ENCODE measurements at places on chromosomes 3 and 15.

- peak; percentile 19 for DNase-seq
Measured at GRCh38 chr3:113912552-113913236, 35.1 kb upstream of the ZDHHC23 start.

GRCh38 chr3:104856741-104857140, 510.0 kb upstream of the ALCAM start:
- no peak for DNase-seq

GRCh38 chr3:149321640-149322039, 11.8 kb downstream of the TM4SF18 start:
- DNase-seq = no peak

DNA sequence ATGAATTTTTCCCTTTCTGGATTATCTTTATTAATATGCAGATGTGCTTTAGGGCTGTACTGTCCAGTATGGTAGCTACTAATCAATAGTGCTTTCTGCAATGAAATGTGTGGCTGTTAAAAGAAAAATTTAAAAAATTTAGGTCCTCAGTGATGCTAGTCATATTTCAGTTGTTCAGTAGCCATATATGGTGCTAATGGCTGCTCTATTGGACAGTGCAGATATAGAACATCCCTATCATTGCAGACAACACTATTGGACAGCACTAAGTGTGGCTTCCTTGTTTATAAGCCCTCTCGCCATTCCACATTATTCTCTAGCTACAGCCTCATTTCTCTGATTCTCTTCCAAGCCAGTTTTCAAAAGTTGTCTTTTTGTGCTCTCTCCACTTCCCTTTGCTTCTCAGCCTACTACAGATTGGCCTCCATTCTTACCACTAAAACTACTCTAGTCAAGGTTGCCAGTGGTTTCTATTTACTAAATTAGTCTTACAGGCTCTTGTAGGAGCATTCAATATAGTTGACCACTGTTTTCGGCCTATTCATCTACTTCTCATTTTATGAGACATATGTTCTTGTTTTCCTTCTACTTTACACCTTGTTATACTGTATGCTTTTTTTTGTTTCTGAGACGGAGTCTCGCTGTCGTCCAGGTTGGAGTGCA, 9.5 kb downstream of the MAPK6 start:
- DNase-seq = no peak

DNA sequence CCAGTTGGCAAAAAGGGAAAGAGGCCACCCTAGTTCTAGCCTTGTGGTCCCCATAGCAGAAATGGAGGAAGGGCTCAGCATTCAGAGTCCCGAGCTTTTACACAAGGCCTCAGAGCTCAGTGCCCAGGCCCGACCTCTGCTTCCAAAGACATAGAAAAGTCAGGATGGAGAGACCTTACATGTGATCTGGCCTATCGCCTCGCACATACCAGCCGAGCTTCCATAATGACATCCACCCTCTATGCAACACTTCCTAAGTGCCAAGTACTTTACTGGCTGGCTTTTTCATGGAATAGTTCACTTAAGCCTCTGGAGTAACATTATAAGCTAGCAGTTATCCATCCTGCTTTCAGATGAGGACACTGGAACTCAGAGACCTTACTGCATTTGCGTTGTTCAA, 275.9 kb downstream of the FAM43A start:
- DNase-seq = no peak

DNA sequence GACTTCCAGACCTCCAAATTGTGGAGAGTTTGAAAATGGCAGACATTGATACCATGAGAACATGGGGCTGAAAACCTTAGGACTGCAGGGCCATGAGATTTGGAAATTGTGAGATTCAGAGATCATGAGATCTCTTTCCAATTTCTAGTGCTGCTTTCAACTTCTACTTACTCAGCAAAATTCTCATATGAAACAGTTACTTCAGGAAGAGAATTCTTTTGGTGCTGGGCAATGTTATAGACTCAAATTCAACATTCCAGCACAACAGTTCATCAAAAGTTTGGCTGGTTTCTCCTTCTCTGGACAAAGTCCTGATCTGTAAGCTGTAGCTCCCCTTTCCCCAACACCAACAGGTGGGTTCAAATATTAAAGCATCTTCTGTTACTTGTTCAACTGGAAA, 506.9 kb upstream of the NECTIN3 start:
- no peak for DNase-seq

- DNase-seq = no peak
Measured at GRCh38 chr3:70832834-70833205, 520.4 kb upstream of the MDFIC2 start.

DNA sequence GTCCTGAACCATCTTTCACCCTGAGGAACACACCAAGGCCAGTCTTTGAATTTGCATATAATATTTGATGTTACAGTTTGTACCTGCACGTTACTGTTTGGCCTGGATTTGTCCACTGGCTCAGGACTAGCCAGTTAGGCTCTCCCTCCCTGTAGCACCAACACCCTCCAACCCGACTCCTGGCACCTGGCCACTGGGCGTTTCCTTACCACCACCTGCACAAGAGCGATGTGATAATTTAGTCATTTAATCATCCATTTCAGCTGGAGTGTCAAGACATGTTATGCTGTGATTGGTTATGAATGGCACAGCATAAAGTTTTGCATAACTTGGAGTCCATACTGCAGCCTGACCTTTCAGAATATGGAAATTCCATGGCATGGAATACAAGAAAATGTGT, 242.4 kb downstream of the KCNMB2 start:
- no peak for DNase-seq

DNA sequence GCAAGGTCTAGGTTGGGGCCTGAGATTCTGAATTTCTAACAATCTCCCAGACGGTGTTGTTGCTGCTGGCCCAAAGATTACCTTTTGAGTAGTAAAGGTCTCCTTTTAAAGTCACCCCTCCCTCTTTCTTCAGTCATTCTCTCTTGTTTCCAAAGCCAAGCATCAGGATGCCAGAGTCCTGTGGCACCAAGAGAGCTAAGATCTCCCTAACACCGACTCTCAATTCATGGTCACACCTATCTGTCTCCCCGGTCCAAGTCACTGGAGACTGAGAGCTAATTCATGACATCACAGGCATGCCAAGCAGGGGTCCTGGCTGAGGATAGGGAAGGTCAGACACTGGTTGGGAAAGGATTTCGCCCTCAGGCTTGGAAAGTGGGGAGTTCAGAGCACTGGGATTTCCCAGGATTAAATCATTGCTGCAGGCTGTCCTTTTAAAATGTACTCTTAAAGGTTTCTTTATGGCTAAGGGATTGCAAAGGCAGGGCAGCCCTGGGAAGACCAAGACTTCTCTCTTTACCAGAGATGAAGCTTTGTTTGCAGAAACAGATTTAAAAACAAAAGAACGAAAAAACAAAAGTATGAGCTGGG, 7.3 kb downstream of the SHOX2 start:
- no peak for DNase-seq

DNA sequence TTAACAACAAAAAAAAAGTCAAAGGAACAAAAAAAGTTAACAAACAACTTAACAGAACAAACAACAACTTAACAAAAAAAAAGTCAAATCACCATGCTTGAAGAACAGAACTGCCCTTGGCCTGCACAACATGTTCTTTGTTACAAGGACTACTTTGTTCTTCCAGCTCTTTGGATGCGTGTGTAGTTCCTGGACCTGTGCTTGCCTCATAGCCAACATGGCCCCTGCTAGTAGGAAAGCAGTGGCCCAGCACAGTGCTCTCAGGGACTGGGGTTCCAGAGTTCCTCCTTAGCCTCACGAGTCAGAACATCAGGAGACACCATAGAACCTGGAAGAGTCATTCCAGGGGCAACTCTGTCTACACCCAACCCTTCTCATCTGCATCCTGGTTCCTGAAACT, 10.9 kb upstream of the STRIT1 start:
- no peak for DNase-seq

DNA sequence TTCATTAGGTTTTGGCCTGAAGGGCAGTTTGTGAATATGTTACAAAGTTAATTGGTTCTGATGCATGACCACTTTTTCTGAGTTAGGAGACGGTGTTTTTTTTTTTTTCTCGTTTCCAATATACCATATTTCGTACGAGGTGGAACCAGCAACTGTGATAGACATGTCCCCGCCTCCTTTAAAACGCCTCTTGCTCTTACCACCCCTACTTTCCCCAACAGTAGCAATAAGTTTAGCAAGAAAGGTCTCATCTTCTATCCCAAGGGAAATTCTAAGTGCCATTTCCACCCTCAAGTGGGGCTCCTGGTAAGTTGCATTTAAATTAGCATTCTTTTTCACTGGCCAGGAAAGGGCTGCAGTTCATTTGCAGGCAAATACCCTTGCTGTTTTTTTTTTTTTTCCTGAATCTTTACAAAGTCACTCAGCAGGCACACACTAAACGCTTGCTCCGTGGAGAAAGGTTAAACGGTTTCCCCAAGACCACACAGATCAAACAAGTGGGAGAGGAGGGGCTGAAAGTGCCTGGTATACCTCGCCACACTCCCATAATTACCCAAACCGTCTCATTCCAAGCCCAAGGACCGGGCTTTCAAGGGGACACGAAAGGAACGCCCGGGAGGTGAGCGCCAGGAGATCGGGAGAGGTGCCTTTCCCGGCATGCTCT, 39.5 kb upstream of the MGA start:
- no peak for DNase-seq

- no peak for DNase-seq
Measured at GRCh38 chr3:94794563-94794962, 731.7 kb downstream of the NSUN3 start.

- no peak for DNase-seq
Measured at GRCh38 chr3:69742391-69742790, 3.1 kb downstream of the MITF start.

GRCh38 chr3:50961386-50961785, 286.7 kb downstream of the DOCK3 start:
- no peak for DNase-seq

DNA sequence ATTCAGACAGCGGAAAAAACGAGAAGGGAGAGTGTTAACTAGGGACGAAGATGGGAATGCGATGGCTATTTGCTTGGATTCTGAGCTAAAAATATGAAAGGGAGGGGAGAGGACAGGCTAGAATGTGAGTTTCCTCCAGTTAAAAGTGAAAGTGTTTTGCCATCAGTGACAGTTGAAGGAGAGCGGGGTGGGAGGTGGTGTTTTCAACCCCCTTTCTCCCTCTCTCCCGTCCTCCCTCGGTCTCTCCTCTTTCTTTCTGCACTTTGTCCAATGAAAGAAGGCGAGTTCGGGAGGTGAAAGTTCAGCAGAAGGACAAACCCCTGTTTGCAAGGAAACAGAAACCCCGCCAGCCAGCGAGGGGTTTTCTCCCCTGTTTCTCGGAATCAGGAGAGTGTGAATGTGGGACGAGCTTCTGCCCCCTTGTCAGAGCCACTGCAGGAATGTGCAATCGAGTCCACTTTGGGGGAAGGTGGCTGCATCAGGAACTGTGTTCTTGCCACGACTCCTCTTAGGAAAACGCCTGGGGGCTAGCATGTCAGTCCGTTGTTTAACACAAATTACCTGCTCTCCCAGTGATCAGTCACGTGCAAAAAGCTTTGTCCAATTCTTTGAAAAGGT, 975 bp upstream of the FOXP1 start:
- no peak for DNase-seq

GRCh38 chr15:93477188-93477587, 388.2 kb upstream of the RGMA start:
- DNase-seq = no peak

DNA sequence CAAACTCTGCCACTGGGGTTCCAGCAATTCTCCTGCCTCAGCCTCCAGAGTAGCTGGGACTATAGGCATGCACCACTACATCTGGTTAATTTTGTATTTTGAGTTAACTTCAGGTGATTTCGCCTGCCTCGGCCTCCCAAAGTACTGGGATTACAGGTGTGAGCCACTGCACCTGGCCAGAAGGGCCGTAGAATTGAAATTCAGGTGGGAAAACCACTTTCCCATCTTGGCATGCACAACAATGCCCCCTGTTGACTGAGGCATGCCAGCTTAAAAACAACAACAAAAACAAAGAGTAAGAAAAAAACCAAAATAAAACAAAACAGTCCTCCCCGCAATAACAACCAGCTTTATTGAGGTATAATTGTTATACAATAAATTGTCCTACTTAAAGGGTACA, 32.6 kb upstream of the RAB11A start:
- DNase-seq = no peak

- DNase-seq = no peak
Measured at GRCh38 chr3:15040844-15041243, 24.3 kb downstream of the MRPS25 start.

GRCh38 chr3:197541756-197542539, 13.8 kb downstream of the BDH1 start:
- DNase-seq = no peak

GRCh38 chr15:93028632-93029213, 60.3 kb downstream of the RGMA start:
- no peak for DNase-seq

DNA sequence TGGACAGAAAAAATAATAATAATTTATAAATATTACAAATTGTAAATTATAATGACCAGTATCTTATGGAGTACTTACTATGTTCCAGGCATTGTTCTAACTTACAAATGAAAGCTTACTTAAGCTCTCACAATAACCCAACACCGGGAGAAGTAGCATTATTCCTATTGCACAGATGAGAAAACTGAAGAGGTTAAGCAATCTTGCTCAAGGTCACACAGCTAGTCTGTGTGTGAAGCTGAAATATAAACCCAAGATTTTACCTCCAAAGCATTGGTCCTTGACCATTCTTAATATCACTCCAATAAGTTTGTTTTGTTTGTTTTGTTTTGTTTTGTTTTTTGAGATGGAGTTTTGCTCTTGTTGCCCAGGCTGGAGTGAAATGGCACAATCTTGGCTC, 43.1 kb downstream of the GBE1 start:
- DNase-seq = no peak

- peak; percentile 65 for DNase-seq
Measured at GRCh38 chr15:38696109-38696727, 131.6 kb upstream of the RASGRP1 start.

- DNase-seq = no peak
Measured at GRCh38 chr3:37819591-37819990, 42.1 kb upstream of the CTDSPL start.

DNA sequence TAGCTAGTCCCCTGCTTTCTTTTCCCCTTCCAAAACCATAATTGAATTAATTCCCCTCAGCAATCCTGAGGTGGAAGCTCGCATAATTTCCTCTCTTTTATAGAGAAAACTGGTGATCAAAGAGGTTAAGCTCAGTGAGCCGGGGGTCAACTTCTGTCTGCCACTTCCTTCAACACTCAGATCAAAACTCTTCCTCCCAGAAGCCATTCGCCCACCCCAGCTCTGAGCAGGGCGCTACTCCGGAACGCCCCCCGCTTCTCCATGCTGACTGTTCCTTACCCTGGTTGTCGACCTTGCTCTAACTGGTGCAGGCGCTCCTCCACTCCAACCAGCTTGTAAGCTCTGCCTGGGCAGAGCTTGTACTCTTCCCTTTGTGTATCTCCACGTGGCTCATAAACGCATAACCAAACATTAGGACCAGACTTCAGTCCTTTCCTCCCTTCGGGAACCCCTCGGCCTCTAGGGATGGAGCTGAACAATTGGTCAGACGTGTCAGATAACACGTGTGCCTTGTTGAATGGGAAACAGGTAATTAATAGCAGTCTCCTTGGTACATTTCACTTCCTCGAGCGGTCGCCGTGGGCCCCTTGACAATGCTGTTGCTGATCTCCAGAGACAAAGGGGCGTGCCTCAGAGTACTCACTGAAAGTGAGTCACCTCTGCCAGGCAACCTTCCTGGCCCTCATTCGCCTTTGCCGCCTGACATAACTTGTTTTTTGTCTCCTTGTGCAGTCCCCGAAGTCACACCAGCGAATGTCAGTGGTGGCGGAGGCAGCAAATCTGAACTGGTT, 71.8 kb downstream of the IL5RA start:
- peak; percentile 37 for DNase-seq

GRCh38 chr15:101526442-101526841, 36.9 kb upstream of the PCSK6 start:
- DNase-seq = no peak

- no peak for DNase-seq
Measured at GRCh38 chr15:65655457-65655856, 33.7 kb downstream of the SLC24A1 start.

Data from GM06990 (cell line).